ENCODE measurements at places on chromosomes 1 and 21. TPM values are rescaled to one million over a fixed set of nuclear protein-coding genes. Genes with fewer than 3 reads are reported as not detected.
A peak's percentile ranks its signal among the peaks of the same experiment; 100 is the strongest.

DNA sequence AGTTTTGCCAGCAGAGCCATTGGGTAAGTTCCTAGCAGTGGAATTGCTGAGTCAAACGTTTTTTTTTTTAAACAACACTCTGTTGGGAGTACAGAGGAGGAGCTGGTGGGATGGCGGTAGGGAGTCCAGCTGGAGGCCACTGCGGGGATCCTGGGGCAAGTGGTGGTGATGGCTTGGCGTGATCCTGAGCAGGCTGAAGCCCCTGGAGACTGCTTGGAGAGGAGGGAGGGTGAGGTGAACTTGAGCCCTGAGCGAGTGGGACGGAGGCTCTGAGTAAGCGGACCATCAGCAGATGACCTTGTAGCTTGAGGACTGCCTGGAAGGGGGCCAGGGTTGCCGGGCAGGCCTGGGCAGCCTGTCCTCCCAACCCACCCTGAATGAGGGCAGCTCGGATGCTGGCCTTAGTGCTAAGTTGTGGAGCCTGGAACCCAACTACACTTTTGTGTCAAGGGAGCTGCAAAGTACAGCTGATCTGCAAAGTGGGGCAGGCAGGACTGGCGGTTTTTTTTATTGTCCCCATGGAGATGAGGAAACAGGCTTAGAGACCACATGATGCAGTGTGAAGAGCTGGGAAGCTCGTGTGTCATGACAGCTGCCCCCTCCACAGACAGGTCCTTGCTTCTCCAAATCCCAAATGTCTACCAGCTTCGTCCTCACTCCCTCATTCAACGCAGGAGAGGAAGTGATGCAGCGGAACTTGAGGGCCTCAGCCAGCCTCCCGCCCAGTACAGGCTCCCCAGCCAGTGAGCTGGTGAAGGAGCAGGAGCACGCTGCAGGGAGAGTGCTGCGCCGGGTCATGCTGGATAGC lies 20.2 kb downstream of the MRPL37 start:
- no peak for DNase-seq

DNA sequence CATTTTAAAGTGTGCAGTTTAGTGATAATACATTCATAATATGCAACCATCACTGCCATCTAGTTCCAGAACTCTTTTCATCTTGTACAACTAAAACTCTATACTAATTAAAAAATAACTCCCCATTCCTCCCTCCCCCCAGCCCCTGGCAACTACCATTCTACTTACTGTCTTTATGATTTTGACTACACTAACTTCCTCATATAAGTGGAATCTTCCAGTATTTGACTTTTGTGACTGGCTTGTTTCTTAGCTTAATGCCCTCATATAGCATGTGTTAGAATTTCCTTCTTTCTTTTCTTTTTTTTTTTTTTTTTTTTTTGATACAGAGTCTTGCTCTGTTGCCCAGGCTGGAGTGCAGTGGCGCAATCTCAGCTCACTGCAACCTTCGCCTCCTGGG lies 1.4 kb upstream of the NVL start:
- DNase-seq: no peak

GRCh38 chr1:71047635-71048607 lies at the start of gene PTGER3:
PTGER3 (minus strand) TSS chr1:71047816; CDS start chr1:71047577, 239 bp downstream.
- DNase-seq: peak; percentile 67

- no peak for DNase-seq
Observed at GRCh38 chr1:230113593-230114236, 46.7 kb downstream of the GALNT2 start.

DNA sequence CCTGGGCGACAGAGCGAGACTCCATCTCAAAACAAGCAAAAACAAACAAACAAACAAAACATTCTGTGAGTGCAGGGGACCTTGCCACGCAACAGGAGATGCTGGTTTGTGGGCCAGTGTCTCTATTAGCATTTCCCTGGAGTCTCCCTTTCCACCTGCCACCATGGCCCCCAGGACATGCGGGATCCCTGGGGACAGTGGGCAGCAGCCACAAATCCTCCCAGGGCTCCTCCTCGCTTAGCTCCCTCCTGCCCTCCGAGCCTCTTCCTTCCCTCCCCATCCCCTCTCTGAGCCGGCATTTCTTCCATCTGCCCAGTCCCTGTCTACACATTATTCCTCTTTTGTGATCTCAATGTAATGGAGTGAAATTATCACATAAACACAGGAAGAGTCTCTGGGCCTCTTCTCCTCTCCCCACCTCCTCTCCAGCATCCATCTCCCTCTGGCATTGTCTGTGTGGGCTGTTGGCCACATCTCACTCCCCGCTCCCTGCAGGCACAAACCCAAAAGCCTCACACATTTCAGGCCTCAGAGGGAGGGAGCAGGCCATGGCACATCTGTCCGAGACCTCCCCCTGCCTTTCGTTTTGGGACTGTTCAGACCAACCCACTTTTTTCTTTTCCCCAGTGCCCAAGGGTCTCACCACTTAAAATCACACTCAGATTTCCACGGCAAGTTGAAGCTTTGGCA lies 144.3 kb downstream of the MIS18A start:
- no peak for DNase-seq

DNA sequence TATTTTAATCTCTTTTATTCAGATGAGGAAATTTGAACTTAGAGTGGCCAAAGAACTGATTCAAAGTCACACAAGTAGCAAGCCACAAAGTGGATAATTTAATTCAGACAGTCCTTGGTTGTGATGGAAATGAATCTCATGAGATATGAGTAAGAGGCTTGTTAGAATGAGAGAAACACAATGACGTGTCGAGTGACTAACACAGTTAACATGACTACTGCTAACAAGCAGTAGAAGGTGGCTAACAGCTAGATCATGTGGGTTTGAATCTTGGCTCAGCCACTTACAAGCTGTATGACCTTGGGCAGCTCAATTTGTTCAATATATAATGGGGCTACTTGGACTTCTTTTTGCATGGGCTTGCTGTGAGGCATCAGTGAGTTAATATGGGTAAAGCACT lies 104.5 kb upstream of the LMO4 start:
- DNase-seq: no peak

GRCh38 chr1:81466961-81467360 lies 333.8 kb upstream of the ADGRL2 start:
- no peak for DNase-seq

- no peak for DNase-seq
Observed at GRCh38 chr1:43377831-43378230, 10.0 kb upstream of the ELOVL1 start.

GRCh38 chr21:35198982-35199732 lies 150.1 kb upstream of the RUNX1 start:
- no peak for DNase-seq

DNA sequence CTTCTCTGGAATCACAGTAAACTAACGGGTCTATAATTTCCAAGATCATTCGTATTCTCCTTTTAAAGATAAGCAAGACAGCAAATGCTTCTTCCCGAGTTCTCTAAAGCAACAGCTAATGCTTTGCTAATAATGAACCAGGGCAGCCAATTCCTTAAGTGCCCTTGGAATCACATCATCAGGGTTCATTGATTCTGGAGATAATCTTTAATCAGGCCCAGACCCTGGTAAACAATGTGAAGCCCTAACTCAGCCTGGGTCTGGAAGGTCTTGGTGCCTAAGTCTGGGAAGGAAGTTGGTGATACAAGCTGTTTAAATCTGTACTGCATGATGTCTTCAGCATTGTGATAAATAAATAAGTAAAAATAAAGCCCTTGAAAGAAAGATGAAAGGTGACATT lies 18.4 kb downstream of the ERI3 start:
- DNase-seq: no peak

DNA sequence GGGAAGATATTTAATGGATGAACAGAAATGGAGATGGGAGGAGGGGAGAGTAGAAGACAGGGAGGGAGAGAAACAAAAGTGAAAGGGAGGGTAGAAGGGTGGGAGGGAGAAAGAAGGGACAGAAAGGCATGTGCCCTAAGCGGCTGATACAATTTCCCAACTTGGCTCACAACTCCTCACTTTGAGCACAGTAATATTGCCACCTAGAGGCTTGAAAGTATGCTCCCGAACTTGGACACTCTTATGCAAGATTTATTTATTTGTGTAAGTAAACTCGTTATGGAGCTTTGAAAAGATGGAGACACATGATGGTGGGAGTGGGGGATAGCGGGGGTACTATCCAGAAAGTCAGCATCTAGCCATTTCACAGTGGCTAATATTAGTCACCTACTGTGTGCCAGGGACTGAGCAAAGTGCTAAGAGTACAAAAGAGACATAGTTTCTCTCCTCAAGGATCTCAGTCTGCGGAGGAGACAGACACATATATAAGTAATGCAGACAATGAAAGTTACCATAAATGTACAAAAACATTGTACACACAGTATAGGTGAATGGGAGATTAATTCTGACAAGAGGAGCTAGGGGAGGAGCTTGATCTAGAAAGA lies 189.7 kb downstream of the SEC16B start:
- no peak for DNase-seq

- DNase-seq: peak; percentile 34
Observed at GRCh38 chr1:230641900-230642262, 400 bp upstream of the COG2 start.

DNA sequence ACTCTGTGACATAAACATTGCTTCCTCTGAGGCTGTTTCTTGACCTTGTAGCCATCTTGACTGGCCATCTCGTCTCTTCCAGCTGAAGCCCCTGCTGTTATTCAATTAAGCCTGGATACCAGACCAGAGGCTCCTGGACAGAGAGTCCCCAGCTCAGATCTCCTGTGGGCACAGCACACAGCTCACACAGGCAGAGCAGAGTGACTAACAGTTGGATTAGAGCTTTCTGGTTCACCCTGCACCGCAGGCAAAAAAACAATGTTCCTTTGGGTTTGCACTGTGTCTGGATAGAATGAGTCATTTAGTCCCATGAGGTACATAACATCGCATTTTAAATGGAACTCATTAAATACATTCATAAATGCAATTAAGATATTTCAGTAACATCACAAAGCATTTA lies 33.4 kb upstream of the USH2A start:
- DNase-seq: no peak

GRCh38 chr1:3898994-3899753 lies 898 bp downstream of the C1orf174 start:
- no peak for DNase-seq

DNA sequence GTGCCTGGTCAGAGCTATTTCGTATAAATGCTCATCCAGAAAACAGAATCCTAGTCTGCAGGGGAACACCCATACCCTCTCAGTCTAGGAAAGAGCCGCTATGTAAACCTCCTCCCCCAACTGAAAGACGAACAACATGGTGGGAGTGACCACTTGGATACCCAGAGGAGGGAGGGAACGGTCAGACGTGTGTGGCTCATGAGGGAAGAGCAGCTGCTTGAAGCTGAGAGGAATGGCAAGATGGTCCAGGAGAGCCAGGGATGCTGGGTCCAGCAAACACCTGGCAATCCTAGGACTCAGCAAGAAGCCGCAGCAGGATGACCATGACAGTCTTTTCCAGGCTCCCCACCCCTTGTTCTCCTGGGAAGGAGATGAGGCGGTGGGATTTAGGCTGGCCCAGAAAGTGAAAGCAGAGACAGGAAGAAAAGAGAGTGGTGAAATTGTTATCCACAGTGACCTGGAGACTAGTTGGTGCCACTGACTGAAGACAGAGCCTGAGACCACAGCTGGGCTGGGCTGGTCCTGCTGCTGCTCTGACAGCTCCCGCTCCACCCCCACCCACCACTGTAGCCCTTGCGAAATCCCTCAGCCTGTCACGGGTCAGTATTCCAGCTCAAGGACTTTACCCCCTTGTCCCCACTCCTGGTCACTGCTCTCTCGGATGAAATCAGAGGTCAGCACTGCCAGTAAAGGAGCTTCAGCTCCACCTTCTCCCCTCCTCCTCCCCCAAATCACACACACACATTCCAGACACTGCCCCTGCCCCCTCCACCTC lies 3.6 kb downstream of the CERS2 start:
- DNase-seq: no peak

- DNase-seq: no peak
Observed at GRCh38 chr1:22176258-22176657, 33.4 kb upstream of the WNT4 start.

DNA sequence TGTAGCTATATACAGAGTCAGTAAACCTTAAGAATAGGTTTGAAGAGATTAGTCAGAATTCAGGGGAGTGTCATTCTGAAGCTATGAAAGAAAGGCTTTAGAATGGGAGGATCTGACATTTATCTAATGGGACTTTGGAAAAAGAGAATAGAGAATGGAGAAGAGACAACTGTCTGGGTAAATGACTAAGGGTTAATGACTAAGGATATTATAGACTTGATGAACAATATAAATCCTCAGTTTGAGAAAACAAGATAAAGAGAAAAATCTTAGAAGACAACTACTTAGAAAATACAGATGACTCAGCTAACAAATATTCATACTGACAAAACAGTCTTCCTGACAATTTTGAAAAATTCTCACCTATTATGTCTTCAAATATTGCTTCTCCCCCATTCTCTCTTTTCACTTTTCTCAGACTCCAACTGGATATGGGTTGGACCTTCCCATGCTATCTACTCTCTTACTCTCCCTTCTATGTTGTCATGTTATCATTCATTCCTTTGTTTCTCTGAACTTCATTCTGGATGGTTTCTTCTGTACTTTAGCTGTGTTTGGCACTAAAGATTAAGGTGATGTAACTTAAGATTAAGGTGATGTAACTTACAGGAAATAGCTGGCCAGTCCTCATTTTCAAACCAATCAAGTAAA lies 20.4 kb downstream of the SLC16A1 start:
- no peak for DNase-seq

DNA sequence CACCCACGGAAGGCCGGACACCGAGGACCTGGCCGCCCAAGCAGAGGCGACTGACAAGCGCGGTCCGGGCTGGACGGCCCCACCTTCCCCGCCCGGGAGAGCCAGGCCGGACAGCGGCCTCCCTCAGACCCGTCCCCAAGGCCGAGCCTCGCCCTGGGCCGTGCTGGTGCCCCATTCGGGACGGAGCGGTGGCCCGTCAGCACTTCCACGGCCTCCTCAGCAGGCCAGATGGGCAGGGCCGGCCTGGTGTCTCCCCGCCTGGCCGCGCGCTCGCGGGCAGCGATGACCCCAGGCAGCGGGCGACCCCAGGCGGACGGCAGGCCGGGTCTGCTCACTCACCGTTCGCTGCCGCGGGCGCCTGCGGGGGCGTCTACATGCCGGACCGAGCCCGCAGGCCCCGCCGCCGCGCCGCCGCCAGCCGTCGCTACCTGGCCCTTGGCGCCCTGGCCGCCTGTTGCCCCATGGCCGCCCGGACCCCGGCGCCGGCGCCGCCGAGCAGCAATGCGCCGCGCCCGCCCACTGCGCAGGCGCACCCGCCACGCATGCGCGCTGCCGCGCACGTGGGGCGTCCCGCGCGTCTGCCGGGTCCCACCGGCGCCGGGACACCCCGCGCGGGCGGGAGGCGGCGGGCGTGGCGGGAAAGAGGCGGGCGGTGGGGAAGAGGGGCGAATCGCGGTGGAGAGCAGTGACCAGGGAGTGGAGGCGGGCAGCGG lies at the start of gene NADK:
NADK (minus strand) TSS at position 521 of the 713 bp plus-strand sequence. CDS start 13,064 bp downstream, outside the sequence.
- peak; percentile 80 for DNase-seq

- DNase-seq: no peak
Observed at GRCh38 chr1:215476541-215476940, 90.6 kb upstream of the KCTD3 start.

GRCh38 chr21:42563261-42563660 lies 49.6 kb downstream of the SLC37A1 start:
- peak; percentile 5 for DNase-seq

The BARHL2 gene
- total RNA-seq: not detected

The RHBDL2 gene
- not detected for total RNA-seq

The GLIS1 gene
- 1.1 TPM for total RNA-seq

The ZNF644 gene
- 77.9 TPM for total RNA-seq

Data from mesothelial cell of epicardium (in vitro differentiated cells).